Sigmoid colon (tissue), 7 donors: ENCODE measurements at places on chromosomes 5 and 9. TPM values are rescaled to one million over a fixed set of nuclear protein-coding genes. Genes with fewer than 3 reads are reported as not detected.

The SMIM33 gene
- polyA plus RNA-seq = 4.8 TPM

The IFNB1 gene
- not detected for polyA plus RNA-seq

The TLR4 gene
- polyA plus RNA-seq = 4.2 TPM

The PAEP gene
- not detected for polyA plus RNA-seq

The ANKRD31 gene
- 0.03 TPM for polyA plus RNA-seq

The PCDHGA7 gene
- polyA plus RNA-seq = not detected

The PTGDS gene
- 218 TPM for polyA plus RNA-seq

GRCh38 chr9:86766912-86767311, 180.4 kb downstream of the GAS1 start:
- H3K27me3 ChIP-seq = no peaks in the 10 kb centered on the region
- no peak overlapping the region for H3K4me3 ChIP-seq
- no peaks in the 10 kb centered on the region for H3K36me3 ChIP-seq

- H3K36me3 ChIP-seq = no peaks in the 10 kb centered on the region
- peaks cover 4% of the 10 kb centered on the region for H3K4me1 ChIP-seq
- no peak overlapping the region for H3K27ac ChIP-seq
- no peak for DNase-seq
- no peaks in the 10 kb centered on the region for H3K27me3 ChIP-seq
Observed at GRCh38 chr9:113803811-113804589, 72.1 kb upstream of the ZNF618 start.

DNA sequence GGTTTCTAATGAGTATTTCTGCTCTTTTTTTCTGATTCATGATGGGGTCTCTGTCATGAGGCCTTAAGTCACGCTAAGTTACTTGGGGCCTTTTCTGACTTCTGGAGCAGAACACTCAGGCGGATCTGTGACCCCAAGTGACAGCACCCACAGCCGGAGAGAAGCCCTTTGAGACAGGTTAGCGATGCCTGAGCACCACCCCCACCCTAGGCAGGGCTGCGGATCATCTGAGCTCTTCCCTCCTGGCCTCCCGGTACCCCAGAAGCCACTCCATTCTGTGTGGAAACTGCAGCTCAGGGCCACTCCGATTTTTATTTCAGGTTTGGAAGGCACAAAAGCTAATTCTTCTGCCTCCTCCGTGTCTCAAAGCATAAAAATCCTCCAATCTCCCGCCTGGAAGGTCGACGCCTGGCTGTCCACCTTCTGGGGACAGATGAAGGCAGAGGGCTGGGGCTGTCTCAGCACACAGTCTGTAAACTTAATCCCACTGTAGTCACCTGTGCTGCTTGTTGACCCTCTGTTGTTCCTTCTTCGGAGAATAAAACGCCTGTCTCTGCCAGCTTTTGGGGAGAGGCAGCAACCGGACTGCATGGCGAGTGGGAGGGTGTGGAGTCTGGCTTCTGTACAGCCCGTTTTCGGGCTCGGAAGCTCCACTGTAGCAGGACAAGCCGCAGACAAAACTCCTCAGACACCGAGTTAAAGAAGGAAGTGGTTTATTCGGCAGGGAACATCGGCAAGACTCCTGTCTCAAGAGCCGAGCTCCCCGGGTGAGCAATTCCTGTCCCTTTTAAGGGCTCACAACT, 88.8 kb downstream of the SPRY4 start:
- no peak for DNase-seq
- no peaks in the 10 kb centered on the region for H3K27me3 ChIP-seq
- no peak overlapping the region for H3K27ac ChIP-seq
- no peak overlapping the region for H3K4me3 ChIP-seq
- no peaks in the 10 kb centered on the region for H3K4me1 ChIP-seq
- no peaks in the 10 kb centered on the region for H3K36me3 ChIP-seq

GRCh38 chr9:135505406-135506187, 5.1 kb downstream of the MRPS2 start:
- no peak overlapping the region for H3K27ac ChIP-seq
- DNase-seq = peak; percentile 54

DNA sequence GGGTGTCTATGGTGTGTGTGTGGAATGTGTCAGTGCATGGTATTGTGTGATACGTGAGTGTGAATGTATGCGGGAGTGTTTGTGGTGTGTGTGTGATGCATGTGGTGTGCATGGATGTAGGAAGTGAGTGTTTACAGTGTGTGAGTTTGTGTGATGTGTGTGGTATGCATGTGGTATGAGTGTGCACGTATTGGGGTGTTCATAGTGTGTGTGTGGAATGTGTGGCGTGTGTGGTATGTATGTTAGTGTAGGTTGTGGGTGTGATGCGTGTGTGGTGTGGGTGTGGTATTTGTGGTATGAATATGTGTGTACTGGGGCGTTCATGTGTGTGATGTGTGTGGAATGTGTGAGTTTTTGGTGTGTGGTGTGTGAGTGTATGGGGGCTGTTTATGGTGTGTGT, 40.1 kb upstream of the BICD2 start:
- H3K27ac ChIP-seq = no peak overlapping the region
- peaks cover 70% of the 10 kb centered on the region for H3K27me3 ChIP-seq
- H3K4me1 ChIP-seq = peaks cover 27% of the 10 kb centered on the region
- H3K36me3 ChIP-seq = no peaks in the 10 kb centered on the region
- H3K4me3 ChIP-seq = no peak overlapping the region
- DNase-seq = no peak

DNA sequence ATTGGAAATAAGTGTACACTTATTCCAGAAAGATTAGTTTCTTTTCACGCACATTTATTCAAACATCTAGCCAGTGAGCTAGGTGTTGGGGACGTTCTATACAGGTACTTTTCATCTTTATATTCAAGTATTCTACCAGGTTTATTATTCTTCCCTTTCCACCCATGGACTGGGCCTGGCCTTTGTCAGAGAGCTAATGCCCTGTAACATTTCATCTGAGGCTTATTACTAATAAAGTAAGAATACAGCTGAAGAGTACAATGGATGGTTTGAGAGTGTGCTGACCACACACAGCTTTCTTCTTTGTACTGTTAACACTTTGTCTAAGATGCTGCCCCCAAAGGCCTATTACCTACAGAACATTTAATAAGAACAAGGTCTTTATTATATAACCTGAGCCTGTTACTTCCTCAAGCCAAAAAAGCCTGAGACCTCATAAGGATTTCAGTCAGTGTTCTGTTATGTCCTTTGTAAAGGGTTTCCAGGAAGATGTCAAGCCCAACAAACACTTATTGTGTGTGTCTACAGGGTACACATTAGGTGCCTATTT, 93.5 kb downstream of the ZNF608 start:
- H3K4me3 ChIP-seq = no peak overlapping the region
- H3K27me3 ChIP-seq = no peaks in the 10 kb centered on the region
- peaks cover 74% of the 10 kb centered on the region for H3K4me1 ChIP-seq
- no peak for DNase-seq
- H3K36me3 ChIP-seq = peaks cover 6% of the 10 kb centered on the region

DNA sequence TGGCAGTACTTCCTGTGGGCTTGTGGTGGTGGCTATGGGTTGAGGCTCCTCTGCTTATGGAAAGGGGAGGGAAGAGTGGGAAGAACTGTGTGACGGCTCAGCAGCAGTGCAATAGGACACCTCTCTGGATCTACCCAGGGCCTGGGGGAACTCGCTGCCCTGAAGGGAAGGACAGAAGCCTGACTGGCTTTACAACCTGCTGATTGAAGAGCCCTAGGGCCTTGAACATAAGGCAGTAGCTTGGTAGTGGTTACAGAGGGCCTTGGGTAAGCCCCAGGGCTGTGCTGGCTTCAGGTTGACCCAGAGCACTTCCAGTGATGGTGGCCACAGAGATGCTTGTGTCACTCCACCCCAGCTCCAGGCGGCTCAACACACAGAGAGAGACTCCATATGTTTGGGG, 5.5 kb downstream of the CCIN start:
- no peak for DNase-seq
- no peak overlapping the region for H3K4me3 ChIP-seq
- H3K36me3 ChIP-seq = no peaks in the 10 kb centered on the region
- H3K27ac ChIP-seq = no peak overlapping the region
- H3K4me1 ChIP-seq = no peaks in the 10 kb centered on the region

DNA sequence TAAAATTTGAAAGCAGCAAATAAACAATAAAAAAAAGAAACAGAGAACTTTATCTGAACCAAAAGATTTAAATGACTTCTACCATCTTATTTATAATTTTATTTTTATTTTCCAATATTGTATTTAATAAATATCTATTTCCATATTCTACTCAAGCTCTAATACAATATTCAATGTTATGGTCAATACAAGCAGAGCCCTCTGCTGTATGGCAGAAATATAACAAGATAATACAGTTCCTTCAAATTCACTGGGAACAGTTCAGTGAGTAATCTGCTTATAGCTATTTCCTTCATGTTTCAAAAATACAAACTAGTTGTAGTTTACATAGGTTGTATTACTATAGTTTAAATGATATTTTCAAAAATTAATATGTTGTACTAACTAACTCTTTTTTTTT, 332.7 kb downstream of the PRDM9 start:
- no peak overlapping the region for H3K4me3 ChIP-seq
- no peaks in the 10 kb centered on the region for H3K27me3 ChIP-seq
- H3K27ac ChIP-seq = no peak overlapping the region
- H3K4me1 ChIP-seq = no peaks in the 10 kb centered on the region
- DNase-seq = no peak
- H3K36me3 ChIP-seq = no peaks in the 10 kb centered on the region

DNA sequence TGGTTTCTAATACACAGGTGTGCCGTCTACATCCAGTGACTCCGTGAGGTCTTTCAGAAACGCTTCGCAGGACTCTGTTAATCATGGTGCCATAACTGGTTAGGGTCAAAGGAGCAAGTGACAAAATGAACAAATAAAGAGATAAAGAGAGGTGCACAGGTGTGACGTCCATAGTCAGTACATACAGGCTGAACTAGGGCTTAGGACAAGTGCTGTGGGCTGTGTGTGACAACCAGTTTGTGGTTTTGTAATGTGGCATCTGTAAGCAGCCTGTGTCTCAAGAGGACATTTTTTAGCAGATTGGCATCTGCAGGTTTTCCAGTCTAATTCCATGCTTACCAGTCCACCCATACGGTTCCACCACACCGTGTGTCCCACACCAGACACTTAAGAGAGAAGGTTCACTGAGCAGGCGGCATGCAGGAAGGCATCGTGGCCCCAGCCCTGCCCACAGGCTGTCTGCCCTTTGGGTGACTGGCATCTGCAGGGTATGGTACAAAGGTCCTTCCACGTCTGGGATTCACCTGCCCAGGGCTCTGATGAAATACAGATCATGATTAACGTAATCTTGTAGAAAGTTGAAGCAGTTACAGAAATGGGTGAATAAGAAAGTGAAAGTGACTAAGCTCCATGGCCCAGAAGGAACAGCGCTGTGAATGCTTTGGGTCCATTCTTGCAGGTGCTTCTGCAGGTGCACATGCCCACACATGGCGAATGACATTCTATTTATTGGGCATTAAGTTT, 26.9 kb downstream of the SRD5A1 start:
- H3K27me3 ChIP-seq = no peaks in the 10 kb centered on the region
- H3K27ac ChIP-seq = no peak overlapping the region
- no peak for DNase-seq
- H3K4me1 ChIP-seq = no peaks in the 10 kb centered on the region
- no peak overlapping the region for H3K4me3 ChIP-seq

GRCh38 chr5:69032009-69032408, 61.8 kb upstream of the SLC30A5 start:
- H3K36me3 ChIP-seq = no peaks in the 10 kb centered on the region
- H3K4me1 ChIP-seq = no peaks in the 10 kb centered on the region
- H3K4me3 ChIP-seq = no peak overlapping the region
- H3K27ac ChIP-seq = no peak overlapping the region
- H3K27me3 ChIP-seq = no peaks in the 10 kb centered on the region
- no peak for DNase-seq

DNA sequence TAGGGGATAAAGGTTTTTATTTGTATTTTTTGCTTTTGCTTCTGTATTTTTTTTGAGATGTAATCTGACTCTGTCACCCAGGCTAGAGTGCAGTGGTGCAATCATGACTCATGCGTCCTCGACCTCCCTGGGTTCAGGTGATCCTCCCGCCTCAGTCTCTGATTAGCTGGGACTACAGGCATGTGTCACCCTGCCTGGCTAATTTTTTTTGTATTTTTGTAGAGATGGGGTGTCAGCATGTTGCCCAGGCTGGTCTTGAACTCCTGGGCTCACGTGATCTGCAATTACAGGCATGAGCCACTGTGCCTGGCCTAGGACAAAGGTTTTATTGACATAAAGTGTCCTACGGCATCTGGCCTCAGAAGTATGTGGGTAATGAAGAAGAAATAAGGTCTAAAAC, 297.1 kb upstream of the C9orf72 start:
- no peak overlapping the region for H3K4me3 ChIP-seq
- H3K27me3 ChIP-seq = no peaks in the 10 kb centered on the region
- DNase-seq = no peak
- no peaks in the 10 kb centered on the region for H3K4me1 ChIP-seq

DNA sequence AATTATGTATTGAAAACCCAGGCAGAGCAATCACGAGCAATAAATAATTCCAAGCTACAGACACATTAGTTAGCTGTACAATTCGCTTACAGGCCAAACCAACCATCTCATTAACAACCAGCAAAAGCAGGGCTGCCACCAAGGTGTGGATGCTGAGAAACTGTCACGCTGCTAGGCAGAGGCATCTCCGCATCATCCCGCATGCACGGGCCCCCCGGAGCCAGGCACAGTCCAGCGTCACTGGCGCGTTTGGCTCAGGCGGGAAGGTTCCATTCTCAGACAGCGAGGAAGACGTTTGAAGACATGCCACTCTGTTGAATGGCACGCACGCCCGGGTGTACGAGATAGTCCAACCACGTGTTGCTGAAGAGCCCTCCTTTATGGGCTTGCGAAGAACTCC, 184.0 kb downstream of the OLFM1 start:
- H3K27me3 ChIP-seq = peaks cover 67% of the 10 kb centered on the region
- no peaks in the 10 kb centered on the region for H3K36me3 ChIP-seq
- no peak overlapping the region for H3K27ac ChIP-seq

GRCh38 chr9:1152171-1152570, 102.0 kb downstream of the DMRT2 start:
- no peaks in the 10 kb centered on the region for H3K27me3 ChIP-seq
- no peak overlapping the region for H3K4me3 ChIP-seq
- no peaks in the 10 kb centered on the region for H3K4me1 ChIP-seq
- DNase-seq = no peak
- H3K27ac ChIP-seq = no peak overlapping the region
- no peaks in the 10 kb centered on the region for H3K36me3 ChIP-seq
